ENCODE measurements at places on chromosomes 7 and 10. TPM values are rescaled to one million over a fixed set of nuclear protein-coding genes. Genes with fewer than 3 reads are reported as not detected.

Gene ENTPD7
- 1.4 TPM for total RNA-seq

Gene HOXA6
- total RNA-seq: not detected

Gene GIMAP4
- total RNA-seq: 38.4 TPM

Gene STRIP2
- 22.0 TPM for total RNA-seq

Gene BRAT1
- 14.8 TPM for total RNA-seq

Gene ASAH2B
- total RNA-seq: 3.4 TPM

Gene SDK1
- total RNA-seq: 2.3 TPM

Gene TAS2R3
- total RNA-seq: 0.43 TPM

Gene FLNC
- 905 TPM for total RNA-seq

Gene COL13A1
- 1.0 TPM for total RNA-seq

Gene KLF14
- total RNA-seq: 0.08 TPM

Gene PTF1A
- not detected for total RNA-seq

Gene GLI3
- total RNA-seq: 3.9 TPM

Gene C10orf62
- 0.97 TPM for total RNA-seq

Gene MMP21
- not detected for total RNA-seq

Measured in Right ventricle myocardium inferior (tissue), 1 donor.